ENCODE measurements at places on chromosomes 1 and 21.

- no peak for DNase-seq
Observed at GRCh38 chr1:242008826-242009495, 10.1 kb upstream of the MAP1LC3C start.

DNA sequence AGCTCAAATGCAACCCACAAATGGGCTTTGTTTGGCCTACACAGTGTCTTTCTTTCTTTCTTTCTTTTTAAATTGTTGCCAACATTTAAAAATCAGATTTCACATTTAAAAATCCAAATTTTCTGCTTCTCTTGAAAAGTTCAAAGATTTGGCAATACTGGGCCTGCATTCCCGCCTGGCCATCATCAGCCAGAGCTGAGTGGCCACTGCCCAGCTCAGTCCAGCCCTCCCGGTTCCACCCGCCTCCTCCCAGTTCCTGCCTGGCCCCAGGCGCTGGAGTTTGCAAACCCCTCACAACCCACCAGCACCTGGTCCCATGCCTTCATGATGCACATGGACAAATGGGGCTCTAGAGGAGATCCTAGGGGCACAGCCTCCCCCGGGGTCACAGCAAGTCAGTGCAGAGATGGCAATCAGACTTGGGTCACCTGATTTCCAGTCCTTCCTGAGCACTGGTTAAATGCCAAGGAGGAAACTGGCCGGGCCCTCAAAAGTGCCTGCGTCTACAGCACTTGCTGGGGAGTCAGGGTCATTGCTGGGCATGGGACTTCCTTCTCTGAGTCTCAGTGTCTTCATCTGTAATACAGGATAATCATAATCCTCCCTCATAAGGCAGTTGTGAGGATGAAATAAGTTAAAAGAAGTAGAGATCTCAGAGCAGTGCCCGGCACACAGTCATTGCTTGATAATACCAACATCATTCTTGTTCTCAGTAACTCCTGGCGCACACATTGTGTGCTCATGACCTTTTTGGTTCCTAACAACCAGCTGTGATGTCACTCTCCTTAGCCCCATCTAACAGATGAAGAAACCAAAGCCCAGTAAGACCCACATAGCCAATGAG, 41.0 kb upstream of the LAPTM5 start:
- no peak for DNase-seq

DNA sequence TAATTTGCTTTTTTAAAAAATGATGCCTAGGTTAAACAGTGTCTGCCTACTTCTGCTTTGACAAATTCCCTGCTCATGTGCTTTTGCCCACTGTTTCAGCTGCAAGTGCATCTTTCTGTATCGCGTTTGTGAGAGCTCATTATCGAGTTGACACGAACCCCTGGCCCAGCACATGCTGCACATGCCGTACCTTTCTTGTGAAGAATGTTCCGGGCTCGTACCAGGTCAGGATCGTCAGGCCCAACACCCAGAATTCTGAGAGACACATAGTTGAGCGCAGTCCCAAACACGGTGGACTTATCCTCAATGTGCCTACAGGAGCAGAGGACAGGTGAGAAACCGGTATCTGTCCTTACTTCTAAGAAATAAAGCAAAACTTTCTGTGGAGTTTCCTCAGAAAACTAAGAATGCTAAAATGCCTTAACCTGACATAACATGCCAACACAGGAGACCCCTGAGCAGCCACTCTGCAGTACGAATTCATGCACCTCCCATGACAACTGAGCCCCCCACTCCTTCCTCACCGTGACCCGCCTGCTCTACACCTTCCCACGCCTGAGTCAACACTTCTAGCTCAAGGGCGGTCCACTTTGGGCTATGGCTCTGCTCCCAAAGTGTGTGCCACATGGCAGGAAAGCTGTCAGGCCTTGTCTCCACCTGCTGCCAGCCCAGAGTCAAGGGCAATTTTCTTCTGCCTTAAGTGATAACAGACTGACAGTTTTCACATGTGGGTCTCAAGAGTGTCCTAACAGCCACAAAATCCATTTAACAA, 6.7 kb downstream of the LSS start:
- DNase-seq = no peak

DNA sequence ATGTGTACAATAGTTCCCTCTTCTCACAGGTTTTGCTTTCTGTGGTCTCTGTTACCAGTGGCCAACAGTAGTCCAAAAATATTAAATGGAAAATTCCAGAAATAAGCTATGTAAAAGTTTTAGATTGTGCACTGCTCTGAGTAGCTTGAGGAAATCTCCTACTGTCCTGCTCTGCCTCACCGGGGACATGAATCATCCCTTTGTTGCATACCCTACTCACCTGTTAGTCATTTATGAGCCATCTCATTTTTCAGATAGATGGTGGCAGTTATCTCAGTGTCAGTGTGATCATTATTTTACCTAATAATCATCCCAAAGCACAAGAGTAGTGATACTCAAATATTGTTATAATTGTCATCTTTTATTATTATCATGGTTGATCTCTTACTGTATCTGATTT, 688.1 kb downstream of the PLA2G4A start:
- DNase-seq = no peak

- no peak for DNase-seq
Observed at GRCh38 chr1:997713-997992, 2.2 kb downstream of the HES4 start.

- DNase-seq = no peak
Observed at GRCh38 chr21:41720250-41720649, 46.6 kb downstream of the RIPK4 start.

DNA sequence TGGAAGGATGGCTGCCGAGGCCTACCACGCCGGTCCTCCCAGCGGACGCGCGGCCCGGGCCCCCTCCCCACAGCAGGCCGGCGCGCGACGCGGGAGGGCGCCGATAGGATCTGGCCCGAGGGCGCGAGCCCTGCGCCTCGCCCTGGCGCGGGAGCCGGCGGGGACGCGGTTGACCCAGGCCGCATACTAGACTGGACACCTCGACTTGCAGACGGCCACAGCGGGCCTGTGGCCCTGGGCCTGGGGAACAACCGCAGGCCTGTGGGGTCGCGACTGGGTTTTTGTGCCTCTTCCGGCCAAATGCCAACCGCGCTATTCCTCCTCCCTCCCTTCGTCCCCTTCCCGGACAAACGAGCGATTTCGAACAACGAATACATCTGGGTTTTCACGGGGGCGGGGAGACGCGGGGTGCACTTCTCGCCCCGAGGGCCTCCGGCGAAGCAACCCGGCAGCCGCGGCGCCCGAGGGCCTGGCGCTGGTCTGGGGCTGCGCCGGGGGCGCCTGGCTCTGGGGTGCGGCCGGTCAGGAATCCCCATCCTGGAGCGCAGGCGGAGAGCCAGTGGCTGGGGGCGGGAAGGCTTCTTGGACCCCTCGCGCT, 2.4 kb downstream of the NHLH2 start:
- peak; percentile 28 for DNase-seq

DNA sequence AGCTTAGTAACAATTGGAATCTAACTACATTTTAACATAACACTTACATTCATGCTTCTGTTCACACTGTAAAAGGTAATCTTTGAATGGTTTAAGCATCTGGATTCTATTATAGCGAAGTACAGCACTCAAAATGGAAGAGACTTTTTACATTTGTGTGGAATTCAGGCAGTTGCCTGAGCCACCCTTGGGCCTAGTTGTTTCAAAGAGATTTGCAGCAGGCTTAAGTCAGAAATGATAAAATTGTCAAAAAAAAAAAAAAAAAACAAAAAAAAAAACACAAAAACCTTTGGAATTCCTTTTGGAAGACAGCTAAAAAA, 199.9 kb downstream of the LYPLAL1 start:
- DNase-seq = no peak

All from small intestine (tissue), 16 donors.